ENCODE measurements at places on chromosomes 4 and X.

DNA sequence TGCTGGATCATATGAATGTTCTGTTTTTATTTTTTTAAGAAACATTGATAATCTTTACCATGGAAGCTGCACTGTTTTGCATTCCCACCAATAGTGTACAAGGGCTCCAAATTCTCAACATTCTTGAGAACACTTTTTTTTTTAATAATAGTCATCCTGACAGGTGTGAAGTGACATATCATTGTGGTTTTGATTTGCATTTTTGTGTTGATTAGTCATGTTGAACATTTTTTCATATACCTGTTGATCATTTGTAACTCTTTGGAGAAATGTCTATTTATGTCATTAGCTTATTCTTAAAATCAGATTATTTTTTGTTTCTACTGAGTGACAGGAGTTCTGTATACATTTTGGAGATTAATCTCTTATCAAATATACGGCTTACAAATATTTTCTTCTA, 408.5 kb downstream of the GLUD2 start:
- DNase-seq, result no peak

DNA sequence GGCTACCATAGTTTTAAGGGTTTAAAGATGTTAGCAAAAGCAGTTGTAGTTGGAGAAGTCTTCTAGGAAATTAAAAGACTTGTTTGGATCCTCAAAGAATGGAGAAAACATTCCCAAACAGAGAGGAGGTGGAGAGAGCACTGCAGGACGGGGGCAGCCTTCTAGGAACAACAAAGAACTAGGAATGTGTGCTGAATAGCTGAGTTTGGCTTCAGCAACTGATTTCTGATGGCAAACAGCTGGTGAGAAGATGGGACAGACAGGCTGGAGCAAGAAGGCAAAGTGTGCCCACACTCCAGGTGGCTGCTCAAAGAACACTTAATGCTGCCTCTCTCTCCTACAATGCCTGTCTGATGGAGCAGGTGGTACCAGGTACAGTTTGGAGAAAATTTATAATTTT, 1331.1 kb downstream of the ADGRL3 start:
- no peak for DNase-seq

GRCh38 chr4:110963662-110964280, 340.9 kb upstream of the PITX2 start:
- no peak for DNase-seq

DNA sequence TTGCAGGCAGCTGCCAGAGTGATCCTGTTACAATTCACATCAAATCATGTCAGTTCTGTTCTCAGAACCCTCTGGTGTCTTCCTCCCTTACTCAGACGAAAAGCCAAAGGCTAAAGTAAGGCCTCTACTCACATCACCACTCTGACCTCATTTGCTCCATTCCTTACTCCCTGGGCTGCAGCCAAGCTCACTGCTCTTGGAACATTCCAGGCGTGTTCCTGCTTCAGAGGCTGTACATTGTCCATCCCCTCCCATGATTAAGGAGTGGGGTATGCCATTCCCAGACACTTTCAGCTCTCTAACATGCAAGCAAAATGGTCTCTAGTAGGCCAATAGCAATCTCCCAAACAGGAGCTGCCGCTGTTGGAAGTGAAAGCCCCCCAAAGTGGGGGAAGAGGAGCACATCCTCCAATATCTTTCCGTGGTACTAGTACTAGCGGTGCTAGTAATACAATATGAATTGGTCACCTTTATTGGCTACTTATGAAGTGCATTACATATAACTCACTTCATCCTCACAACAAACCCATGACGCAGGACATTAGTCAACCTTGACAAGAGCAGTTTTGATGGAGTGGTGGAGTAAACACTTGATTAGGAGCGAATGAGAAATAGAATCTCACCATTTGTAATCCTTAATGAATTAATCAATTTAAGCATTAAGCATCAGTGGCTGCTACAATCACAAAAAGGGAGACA, 15.0 kb downstream of the GAB3 start:
- no peak for DNase-seq

- no peak for DNase-seq
Measured at GRCh38 chrX:80335062-80335830, 85.0 kb upstream of the TENT5D start.

GRCh38 chr4:153506341-153507309, 40.5 kb downstream of the TMEM131L start:
- DNase-seq, result no peak

GRCh38 chrX:75291611-75292010, 17.7 kb downstream of the UPRT start:
- no peak for DNase-seq

- no peak for DNase-seq
Measured at GRCh38 chrX:28639451-28639850, 52.2 kb downstream of the IL1RAPL1 start.

GRCh38 chr4:23818097-23818885, 71.6 kb downstream of the PPARGC1A start:
- DNase-seq, result no peak

DNA sequence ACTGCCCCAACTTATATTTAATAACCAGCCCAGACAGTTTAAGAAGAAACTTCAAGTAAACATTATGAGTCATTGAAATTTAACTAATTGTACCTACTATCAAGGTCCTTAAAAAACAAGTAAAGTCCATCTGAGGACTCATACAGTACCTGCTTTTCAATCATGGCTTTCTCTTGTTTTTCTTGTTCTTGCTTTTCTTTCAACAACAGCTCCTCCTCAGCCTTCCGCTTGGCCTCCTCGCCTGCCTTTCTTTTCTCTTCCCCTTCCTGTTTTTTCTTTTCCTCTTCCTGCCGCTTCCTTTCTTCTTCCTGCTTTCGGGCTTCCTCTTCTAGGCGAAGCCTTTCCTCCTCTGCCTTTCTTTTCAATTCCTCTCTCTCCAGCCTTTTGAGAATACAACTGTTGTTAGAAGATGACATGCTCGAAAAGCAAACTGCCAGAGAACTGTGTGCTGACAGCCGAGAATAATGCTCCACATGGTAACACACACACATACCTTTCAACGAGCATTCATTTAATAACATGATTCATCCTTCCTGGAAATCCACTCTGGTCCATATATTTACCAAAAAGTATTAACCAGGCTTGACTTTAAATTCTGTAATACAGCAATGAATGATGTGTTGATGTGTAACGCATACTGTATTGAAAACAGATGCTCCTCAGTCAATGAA, 25.2 kb upstream of the BCLAF3 start:
- no peak for DNase-seq

GRCh38 chrX:48068096-48068887, 3.1 kb downstream of the ZNF630 start:
- no peak for DNase-seq

DNA sequence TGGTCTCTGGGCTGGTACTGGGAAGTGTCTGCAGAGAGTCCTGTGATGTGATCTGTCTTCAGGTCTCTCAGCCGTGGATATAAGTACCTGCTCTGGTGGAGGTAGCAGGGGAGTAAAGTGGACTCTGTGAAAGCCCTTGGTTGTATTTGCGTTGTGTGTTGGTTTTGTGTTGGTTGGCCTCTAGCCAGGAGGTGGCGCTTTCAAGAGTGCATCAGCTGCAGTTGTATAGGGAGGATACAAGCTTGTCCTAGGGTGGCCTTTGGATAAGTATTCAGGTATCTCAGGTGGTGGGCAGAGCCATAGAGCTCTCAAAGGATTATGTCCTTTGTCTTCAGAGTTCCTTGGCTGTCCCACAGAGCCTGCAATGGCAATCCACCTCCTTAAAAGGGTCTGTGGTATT, 111.6 kb downstream of the MAGEB17 start:
- DNase-seq, result peak; percentile 2
